ENCODE measurements at places on chromosomes 3 and 15.
A peak's percentile ranks its signal among the peaks of the same experiment; 100 is the strongest.

DNA sequence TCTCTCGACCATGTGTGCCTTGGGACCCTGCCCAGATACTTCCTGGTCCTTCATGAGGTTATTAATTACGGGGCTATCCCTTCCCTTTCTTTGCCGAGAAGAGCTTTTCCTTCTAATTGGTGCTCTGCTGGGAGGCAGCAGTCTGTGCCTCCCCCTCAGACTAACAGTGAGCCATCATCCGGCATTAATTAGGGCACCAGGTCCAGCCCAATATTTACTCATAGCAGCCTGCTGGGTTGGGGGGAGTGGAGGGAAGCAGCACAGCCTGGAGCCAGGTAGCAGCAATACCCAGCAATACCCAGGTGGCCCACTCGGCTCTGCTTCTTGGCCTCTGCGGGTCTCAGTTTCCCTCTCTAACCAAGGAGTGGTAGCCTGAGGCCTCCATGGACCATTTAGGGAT, 20.1 kb downstream of the CACNA2D2 start:
- no peak for DNase-seq

DNA sequence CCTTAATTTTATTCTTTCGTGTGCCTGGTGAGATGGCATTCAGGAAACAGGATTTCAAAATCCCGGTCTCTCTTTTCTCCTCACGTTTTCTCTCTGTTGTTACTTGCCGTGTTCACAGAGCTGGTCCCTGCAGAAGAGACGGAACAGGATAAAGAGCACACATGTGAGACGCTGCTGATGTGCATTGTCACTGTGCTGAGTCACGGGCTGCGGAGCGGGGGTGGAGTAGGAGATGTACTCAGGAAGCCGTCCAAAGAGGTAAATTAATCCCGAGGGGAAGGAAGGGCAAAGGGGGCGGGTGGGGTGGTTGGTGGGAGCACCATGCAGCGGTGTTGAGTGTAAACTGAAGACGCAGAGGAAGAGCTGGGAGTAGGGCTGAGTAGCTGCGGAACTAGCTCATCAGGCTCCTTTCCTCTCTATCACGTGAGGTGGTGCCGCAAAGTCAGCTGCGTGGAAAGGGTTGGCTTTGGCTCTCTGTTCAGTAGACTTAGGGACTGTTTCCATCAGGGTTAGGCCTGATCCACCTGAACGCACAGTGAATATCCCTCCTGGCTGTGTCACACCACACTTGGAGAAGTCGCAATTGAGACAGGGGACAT, 164.8 kb upstream of the BHLHE40 start:
- DNase-seq, result no peak

DNA sequence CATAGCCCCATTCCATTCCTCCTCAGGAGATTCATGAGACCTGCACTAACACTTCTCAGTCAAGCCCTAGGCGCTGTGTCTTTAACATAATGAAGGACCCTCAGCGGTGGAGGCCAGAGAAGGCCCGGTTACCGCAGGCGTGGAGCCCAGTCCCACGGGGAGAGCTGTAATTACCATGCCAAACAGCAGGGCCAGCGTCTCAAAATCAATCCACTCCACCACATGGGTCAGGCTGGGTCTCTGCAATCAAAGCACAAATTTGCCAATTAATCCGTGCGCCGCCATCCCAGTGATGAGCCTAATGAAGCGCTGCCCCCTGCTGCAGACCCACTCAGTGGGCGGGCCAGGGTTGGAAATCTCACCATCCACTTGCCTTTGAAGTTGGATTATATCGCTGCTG, 109.7 kb downstream of the OCA2 start:
- no peak for DNase-seq

DNA sequence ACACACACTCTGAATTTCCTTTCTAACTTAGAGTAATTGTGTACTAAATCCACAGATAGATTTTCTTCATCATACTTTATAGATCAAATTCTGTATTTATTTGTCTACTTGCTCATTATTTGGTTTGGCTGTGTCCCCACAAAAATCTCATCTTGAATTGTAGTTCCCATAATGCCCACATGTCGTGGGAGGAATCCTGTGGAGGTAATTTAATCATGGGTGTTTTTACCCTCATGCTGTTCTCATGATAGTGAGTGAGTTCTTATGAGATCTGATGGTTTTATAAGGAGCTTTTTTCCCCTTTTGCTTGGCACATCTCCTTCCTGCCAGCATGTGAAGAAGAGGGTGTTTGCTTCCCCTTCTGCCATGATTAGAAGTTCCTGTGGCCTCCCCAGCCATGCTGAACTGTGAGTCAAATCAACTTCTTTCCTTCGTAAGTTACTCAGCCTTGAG, 198.3 kb upstream of the TGFBR2 start:
- no peak for DNase-seq

- no peak for DNase-seq
Observed at GRCh38 chr3:184022323-184022722, 4.6 kb upstream of the ABCC5 start.

GRCh38 chr3:72549761-72550581, 298.3 kb downstream of the SHQ1 start:
- no peak for DNase-seq

DNA sequence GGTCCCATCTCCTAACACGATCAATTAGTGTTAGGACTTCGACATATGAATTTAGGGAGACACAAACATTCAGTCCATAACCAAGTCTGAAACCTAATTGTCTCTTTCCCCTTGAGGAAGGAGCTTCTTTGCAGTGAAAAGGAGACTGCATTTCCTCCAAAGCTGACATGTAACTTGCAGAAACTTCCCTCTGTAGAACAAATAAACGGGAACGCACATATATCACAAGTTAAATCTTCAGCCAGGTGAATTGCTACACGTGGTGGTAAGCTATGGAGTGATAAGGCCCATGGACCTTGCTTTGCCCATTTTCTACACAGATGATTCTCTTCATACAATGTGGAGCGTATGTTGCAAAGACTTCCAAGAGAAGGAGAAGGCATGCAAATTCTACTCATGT, 47.1 kb upstream of the LIPC start:
- no peak for DNase-seq

DNA sequence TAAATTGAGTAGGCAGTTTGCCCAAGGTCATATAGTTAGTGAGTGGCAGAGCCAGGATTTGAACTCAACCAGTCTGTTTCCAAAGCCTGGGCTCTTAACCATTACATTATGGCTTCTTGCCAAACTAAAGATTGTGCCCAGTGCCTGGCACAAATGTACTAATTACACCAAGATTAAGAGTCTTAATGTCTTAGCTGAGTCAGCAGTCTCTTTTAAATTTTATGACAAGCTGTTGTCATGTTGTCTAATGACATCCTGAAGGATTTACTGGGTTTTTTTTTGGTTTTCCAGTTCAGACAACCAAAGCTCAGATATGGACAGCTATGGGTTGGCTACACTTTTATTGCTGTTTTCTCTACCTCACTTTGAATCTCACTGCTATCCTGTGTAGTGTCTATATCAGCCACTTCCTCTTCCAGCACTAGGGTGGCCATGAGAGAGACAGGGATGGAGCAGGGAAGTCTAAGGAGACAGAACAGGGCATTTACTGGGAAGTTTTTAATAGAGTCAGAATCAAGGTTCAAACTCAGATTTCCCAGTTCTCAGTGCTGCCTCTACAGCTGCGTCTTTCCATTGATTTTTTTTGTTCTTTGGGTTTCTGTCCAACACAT, 10.5 kb downstream of the FBXL2 start:
- DNase-seq, result no peak

DNA sequence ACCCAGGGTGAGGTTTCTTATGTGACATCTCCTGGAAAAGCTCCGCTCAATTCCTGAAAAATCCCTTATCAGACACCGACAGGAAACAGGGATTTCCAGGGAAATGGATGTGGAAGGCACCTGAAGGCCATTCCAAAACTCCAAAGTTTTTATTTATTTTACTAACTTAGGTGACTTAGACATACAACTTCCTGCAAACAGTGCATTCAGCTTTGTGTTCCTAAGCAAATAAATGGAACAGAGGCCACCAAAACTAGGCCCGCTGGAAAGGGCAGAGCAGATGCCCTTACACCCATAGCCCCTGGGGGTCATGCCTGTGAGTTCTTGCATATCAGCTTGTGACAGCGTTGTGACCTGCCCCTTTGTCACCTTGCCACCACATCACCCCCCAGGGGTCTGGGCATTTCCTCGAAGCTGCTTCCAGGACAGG, 239.4 kb downstream of the XXYLT1 start:
- DNase-seq, result no peak

- DNase-seq, result no peak
Observed at GRCh38 chr3:25548836-25549235, 115.9 kb downstream of the TOP2B start.

- DNase-seq, result no peak
Observed at GRCh38 chr3:152516216-152516615, 247.5 kb downstream of the MBNL1 start.

- no peak for DNase-seq
Observed at GRCh38 chr3:159583662-159584061, 405.0 kb upstream of the IL12A start.

GRCh38 chr3:17151598-17152373, 267.0 kb downstream of the PLCL2 start:
- DNase-seq, result peak; percentile 70

DNA sequence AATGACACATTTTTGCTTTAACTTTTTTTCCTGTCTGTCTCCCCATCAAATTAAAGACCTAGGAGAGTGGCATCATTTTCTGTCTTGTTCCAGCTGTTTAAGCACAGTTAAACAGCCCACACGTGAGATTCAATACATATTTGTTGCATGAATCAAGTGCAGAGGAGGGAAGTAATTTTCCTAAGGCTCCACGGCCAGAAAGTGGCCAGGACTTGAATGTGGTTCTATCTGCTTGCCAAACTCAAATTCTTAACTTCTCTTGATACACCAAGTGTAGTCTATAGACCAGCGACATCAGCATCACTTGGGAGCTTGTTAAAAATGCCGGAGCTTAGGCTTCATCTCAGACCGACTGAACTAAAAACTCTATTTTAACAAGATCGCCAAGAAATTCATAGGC, 724.8 kb upstream of the CFAP20DC start:
- no peak for DNase-seq

- DNase-seq, result no peak
Observed at GRCh38 chr3:60497902-60498301, 753.4 kb downstream of the FHIT start.

GRCh38 chr3:16496408-16497222, 16.9 kb downstream of the RFTN1 start:
- DNase-seq, result no peak

GRCh38 chr3:32435911-32436815, 44.5 kb downstream of the CMTM7 start:
- no peak for DNase-seq

DNA sequence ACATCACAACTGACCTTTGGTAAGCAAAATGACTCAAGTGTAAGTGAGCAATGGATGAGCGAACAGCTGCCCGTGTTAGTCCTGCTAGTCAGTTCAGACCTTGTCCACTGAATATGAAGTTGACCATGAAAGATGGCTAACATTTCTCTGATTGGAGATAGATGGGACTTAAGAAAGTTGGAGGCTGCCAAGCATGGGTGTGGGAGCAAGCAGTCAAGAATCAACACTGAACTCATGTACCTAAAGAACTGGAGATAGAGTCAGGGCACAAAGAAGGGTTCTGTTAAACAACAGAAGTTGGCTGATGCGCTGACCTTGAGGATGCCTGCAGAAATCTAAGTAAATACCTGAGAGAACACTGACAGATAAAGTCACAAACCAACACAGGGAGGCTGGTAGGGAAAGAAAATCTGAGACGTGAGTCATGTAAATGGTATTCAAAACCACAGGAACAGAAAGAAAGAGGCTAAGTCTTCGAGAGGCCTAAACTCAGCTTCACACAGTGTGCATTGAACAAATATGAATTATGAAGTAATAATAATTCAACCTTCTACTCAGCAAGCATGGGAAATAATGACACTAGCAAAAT, 30.7 kb upstream of the ANPEP start:
- DNase-seq, result no peak

GRCh38 chr3:140363801-140364200, 314.1 kb upstream of the TRIM42 start:
- no peak for DNase-seq

- DNase-seq, result no peak
Observed at GRCh38 chr3:45215466-45215865, 10.6 kb downstream of the TMEM158 start.

DNA sequence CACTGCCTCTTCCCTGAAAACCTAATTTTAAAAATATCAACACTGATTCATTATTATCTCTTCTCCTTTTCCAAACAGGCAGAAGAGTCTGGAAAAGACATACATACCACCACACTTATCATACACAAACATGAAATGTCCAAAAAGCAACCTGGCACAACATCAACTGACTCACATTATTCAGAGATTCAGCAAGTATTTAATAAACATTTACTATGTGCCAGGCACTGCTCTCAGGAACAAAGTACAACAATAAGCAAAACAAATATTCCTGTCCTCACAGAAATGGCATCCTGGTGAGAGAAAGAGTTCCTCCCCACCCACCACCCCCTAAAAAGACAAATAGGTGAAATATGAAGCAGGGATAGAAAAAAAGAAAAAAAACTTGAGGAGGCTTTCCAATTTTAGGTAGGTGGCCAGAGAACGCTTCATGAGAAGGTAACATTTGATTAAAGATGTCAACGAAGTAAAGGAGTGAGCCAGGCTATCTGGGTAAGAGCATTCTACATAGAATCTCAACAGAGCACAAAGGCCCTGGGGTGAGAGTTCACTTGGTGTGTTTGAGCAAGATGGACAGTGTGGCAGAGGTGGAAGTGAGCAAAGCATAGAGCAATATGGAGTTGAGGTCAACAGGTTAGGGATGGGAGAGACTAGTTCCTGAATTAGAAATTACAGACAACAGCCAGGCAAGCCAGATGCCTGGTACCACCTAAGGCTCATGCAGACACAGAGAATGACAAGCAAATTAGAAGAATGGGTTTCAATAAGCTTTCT, 141.7 kb downstream of the OSBPL10 start:
- no peak for DNase-seq

DNA sequence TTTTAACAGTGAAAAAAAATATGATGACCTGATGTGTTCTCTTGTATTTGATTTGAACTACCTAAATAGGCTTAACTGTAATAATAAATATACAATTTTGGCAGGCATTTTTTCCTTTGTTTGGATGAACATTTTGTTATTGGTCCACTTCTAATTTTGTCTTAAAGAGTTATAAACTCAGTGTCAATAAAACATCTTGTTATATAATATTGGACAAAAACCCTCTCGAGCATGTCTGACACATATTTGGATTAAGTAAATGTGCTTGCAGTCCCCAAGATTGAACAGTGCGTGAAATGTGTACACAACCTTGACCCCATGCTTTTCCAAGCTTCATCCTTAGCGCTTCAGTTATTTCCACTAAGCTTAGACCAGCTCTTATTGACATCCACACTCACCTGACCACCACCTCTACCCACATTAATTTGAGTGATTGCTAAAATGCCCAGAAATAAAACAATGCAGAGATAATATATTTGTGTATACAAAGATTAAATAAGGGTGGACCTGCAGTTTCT, 131.7 kb upstream of the ZBED2 start:
- DNase-seq, result no peak

GRCh38 chr3:191051037-191051436, 148.0 kb upstream of the OSTN start:
- no peak for DNase-seq

All from activated CD4-positive, CD25-positive, alpha-beta regulatory T cell (primary cell).